ENCODE measurements at places on chromosomes 2 and 18. TPM values are rescaled to one million over a fixed set of nuclear protein-coding genes. Genes with fewer than 3 reads are reported as not detected.

GRCh38 chr2:13000664-13001363, 284.1 kb downstream of the TRIB2 start:
- DNase-seq, result no peak

DNA sequence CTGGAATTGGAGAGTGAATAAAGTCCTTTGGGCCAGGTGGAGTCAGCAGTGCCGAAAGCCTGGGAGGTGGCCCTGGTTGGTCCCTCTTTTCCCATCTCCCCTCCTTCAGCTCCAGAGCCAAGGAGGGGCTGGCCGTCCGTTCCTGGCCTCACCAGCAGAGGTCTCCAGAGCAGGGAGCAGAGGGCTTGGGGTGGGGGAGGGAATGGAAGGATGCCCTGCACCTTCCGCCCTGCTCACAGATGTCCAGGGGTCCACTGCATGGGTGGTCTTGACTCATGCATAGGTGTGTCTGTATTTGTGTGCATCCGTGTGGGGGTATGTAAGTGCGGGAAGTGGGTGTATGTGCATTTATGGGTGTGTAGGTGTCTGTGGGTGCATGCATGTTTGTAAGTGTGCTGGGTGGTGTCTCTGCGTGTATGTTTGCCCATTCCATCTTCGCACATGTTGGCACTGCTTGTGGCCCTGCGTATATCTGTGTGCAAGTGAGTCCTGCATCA, 201.8 kb downstream of the ZFP36L2 start:
- peak; percentile 55 for DNase-seq

DNA sequence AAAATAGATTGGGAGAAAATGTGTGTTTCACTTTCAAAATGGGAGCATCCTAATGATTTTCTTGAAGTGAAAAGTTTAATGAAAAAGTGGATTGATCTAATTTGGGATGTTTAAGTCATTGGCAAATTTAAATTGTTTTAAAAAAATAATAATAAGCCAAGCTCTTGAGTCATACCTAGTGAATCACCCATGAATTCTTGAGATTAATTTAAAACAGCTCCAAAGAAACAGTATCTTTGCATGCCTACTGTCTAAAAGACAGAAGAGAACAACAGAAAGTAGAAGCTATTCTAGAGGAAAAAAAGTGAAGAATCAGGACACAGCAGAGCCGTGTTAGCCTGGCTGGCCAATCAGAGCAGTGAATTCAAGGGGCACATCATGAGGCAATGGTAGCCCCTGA, 7.7 kb downstream of the ACVR1C start:
- no peak for DNase-seq

- DNase-seq, result no peak
Observed at GRCh38 chr18:35491700-35492077, 6.1 kb downstream of the INO80C start.

- DNase-seq, result no peak
Observed at GRCh38 chr2:230828272-230828961, 36.3 kb upstream of the ITM2C start.

GRCh38 chr2:64945973-64946768, 43.0 kb upstream of the SLC1A4 start:
- peak; percentile 89 for DNase-seq

The ACADL gene
- not detected for total RNA-seq

The FBXO41 gene
- total RNA-seq, result 52.2 TPM

The DNAJC5G gene
- total RNA-seq, result 18.1 TPM

GRCh38 chr2:37782721-37783371, 111.4 kb upstream of the CDC42EP3 start:
- no peak for DNase-seq

The SCG2 gene
- total RNA-seq, result not detected

The EVA1A gene
- not detected for total RNA-seq

GRCh38 chr2:25707927-25708590, 34.7 kb upstream of the DTNB start:
- no peak for DNase-seq

DNA sequence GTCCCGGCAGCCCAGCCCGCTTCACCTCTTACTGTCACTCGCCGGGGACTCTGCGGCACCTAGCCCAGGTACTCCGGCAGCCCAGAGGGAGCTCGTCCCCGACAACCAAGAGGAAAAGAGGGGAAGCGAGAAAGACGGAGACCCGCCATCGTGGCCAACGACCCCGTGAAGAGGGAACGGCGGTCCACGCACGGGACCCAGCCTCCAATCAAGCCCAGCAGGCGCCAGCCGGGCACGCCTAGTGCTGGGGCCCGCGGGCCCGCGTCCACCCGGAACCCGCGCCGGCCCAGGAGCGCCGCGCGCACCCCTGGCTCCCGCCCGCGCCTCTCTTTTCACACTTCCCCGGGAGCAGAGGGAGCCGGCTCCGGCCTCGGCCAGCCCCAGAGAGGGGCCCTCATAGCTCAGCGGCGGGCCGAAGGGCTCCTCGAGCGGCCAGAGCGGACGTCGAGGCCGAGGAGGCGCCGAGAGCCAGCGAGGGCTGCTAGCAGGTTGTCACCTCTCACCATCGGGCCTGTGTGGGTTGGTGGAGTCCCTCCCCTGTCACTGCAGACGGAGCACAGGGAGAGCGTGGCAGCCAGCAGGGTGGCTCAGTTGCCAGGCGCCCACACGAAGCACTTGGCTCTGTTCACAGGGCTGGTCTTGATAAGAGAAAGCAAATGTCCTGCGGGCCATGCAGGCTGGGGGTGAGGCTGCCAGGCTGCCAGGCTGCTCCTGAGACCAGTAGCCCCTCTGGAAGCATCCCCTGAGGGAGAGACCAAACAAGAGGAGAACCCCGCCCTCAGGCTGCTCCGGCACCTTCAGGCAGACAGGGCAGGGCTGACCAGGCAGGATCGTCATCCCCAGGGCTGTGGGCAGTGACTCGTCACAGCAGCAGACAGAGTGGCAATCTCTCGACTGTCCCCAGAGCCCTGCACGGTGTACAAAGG, 36.9 kb upstream of the KLF11 start:
- no peak for DNase-seq

The OXER1 gene
- not detected for total RNA-seq

DNA sequence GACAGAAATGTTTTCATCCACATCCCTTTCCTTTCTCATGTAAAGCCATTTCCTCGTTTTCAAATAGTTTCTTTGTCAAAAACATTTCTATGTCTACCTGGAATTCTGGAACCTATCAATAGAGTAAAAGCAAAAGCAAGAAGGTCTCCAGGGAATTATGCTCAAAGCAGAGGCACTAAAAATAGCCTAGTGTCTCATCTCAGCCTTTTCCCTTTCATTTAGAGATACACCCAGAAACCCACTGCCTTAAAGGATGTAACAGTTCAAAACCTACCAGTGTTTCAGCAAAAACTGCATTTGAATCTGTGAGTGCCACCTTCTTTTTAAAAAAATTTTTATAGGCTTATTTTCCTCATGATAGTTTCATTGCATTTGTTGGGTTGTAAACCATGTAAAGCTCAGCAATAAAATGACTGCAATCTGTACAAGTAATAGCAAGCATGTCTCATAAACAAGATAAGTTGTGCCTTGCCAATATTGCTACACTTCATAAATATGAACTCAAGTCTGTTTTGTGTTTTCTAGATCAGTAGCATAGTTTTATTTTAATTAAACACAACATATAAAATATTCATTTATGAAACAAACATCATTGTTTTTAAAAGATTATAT, 927.3 kb upstream of the ACVR2A start:
- no peak for DNase-seq

The PROKR1 gene
- total RNA-seq, result not detected

- DNase-seq, result no peak
Observed at GRCh38 chr2:221494556-221494955, 77.5 kb downstream of the EPHA4 start.

The SERPINB13 gene
- not detected for total RNA-seq

The SULT1C2 gene
- total RNA-seq, result not detected

GRCh38 chr2:229635371-229635680, 79.0 kb downstream of the DNER start:
- DNase-seq, result no peak

GRCh38 chr2:192010073-192010472, 163.2 kb upstream of the CAVIN2 start:
- no peak for DNase-seq

The C2orf72 gene
- total RNA-seq, result not detected

DNA sequence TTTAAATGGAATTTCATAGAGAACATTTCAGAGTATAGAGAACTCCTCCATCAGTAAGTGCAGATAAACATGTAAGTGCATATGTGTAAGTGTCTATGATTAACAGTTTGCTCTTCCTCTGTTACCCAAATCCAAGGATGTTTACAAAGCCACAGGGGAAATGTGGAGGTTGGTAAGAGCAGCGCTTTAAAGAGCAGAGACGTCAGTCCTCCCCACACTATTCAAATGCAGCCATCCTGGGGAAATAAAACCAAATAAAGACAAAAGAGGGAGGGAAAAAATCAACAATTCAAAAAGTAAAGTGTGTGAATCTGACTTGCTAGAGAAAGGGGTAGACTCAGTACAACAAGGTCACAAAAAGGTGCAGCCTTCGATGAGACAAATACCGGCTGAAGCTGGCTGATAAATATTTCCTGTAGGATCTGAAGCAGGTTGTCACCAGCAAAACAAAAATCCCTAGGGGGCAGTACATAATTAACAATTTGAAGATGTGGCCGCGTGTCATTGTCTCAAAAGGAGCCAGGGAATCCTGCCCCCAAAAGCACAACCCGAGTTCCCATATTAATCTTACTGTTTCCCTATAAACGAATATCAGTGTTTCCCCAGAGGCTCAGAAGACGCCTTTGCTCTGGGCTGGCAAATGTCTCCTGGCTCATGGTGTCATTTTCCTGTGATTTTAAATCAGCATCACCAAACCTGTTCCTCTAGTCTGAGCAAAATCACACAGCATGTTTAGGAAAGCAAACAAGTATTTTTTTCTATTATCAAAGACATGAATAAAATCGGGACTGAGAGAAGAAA, 216.5 kb downstream of the CDCA7 start:
- peak; percentile 50 for DNase-seq

GRCh38 chr2:135980434-135981079, 4.9 kb downstream of the DARS1 start:
- no peak for DNase-seq

DNA sequence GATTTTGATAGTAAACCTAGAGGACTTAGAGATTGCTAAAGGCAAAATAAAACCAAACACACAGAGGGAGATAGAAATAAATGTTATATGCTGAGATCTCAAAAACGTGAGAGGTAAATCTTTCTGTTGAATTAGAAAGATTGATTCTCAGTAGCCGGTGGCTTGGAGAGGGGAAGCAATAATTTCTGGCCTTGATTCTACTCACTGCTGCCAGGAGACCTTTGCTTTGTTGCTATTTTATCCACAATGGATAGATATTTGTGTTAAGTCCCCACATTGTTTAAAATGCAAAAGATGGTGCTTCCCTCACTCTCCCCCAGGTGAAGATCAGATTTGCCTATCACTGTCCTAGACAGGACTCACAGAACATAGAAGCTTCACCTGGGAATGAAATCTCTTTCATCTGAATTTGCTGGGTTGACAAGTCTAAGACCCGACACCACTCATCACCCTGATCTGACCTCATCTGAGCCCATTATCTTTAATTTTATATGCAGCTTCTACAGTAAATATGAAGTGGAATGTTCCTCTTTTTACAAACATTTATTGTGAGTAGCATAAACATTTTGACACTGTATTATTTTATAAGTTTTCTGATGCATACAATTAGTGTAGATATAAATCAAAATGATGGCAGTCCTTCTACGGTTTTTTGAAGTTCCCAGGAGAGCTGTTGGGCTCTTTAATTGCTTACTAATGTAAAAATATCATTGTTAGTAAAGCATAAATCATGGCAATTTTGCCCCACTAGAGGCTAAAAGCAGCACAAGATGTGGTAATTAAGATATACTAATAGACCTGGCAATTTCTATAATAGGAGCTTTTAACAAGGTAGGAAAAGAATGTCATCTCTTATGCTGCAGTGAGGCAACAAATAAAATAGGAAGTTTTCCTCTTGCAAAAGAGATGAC, 149.7 kb downstream of the DCC start:
- no peak for DNase-seq

The SLC4A3 gene
- total RNA-seq, result not detected

DNA sequence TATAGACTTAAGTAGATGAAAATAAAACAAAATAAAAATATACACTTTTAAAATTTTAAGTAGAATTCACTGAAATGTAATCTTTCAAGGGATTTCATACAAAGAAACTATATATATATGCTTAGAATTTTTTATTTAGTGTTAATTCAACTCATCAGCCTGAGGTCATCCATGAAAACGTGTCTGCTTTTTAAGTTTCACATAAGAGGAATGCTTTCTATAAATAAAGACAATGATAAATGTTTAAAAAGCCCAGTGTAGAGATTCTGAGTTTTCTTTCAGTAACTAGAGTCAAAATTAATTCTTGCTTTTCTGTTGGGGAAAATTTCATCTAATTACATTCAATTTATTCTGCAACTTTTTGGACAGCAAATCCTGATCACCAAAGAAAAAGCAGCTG, 213.3 kb downstream of the MBD5 start:
- DNase-seq, result no peak

GRCh38 chr2:229856413-229856812, 65.4 kb downstream of the TRIP12 start:
- peak; percentile 46 for DNase-seq

GRCh38 chr2:25887624-25888242, 9.4 kb upstream of the ASXL2 start:
- no peak for DNase-seq

The NETO1 gene
- not detected for total RNA-seq

DNA sequence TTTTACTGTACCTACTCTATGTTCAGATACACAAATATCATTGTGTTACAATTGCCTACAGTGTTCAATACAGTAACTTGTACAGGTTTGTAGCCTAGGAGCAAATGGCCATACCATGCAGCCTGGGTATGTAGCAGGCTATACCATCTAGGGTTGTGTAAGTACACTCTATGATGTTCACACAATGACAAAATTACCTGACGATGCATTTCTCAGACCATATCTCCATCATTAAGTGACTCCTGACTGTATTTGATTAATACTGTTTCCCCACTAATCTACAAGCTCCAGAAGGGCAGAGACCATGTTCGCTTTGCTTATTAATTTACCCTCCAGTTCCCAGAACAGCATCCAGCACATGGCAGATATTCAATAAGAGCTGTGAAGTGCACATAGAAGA, 372.2 kb downstream of the METTL4 start:
- DNase-seq, result no peak

DNA sequence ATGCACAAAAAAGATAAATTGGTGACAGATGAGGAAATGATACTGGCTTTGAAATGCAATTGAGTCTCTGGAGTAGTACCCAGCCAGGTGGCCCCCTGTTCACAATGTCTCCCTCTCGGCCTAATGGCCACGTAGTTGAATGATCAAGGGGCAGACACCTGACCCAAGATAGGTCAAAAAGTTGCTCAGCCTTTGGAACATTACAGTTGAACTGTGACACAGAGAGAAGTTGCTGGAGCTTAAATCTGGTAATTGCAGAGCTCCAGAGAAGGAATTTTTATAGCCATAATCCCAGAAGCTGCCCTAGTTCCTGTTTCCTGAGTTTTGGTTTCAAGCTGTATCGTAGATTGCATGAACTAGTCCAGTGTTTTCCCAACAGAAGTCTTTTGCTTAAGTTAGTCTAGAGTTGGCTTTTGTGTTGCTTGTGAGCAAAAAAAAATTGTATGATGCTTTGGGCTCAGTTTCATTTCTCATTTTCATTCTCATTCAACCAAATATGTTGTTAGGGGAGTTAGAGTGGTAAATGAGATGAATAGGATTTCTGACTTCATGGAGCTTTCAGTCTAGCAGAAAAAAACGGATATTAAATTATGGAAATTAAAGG, 117.9 kb downstream of the CSRNP3 start:
- peak; percentile 86 for DNase-seq

Measured in OCI-LY7 (cell line).